ENCODE measurements at places on chromosomes 1 and 21.

DNA sequence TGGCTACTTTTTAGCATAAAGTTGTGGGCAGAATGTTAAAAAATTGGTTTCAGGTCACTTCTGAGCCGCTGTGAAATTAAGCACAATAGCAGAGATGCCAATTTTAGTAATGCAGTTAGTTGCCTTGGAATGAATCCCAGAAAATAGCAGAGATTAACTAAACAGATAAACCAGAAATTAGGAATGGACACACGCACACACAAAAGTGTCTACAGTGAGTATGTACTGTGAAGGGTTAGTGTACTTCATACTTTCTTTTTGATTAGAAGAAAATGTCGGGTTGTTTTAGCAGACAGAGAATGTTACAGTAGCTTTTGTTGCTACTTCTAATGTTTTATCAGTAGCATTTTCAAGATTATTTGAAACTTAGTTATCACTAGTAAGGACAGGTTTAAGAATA lies 106.7 kb downstream of the LEPR start:
- no peak for DNase-seq

DNA sequence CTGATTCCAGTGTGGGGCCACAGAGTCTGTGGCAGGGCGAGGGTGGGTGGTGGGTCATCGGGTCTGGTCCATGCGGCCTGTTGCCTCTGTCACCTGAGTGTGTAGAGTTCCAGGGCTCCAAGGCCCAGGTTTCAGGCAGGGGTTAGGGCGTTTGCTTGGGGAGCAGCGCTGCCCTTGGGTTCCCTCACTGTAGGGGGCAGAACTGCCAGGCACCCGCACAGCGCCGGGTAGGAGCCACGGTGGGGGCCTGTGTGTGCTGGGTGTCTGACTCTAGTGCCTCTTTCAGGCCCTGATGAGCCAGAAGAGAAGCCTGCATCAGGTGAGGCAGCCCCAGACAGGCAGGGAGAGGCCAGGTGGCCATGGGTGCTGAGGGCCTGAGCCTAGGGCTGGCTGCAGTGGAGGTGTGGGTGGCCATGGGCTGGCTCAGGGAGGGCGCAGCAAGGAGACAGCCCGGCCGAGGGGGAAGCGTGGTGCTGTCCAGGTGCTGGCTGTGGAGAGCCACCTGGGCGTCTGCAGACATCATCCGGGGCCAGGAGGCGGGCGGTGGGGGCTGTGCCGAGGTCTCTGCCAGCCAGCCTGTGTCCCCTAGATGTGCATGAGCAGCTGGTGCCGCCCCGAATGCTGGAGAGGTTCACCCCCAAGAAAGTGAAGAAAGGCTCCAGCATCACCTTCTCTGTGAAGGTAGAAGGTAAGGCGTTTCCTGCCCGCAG lies 72.3 kb downstream of the TRIM11 start:
- no peak for DNase-seq

- no peak for DNase-seq
Observed at GRCh38 chr1:2098301-2098698, 48.1 kb downstream of the PRKCZ start.

- no peak for DNase-seq
Observed at GRCh38 chr1:17295292-17295691, 12.7 kb upstream of the PADI4 start.

GRCh38 chr1:11691928-11692711 lies 610 bp downstream of the DRAXIN start:
- DNase-seq, result no peak

GRCh38 chr1:35726450-35727433 lies 8.1 kb upstream of the C1orf216 start:
- no peak for DNase-seq

GRCh38 chr1:101181930-101182329 lies 54.9 kb upstream of the S1PR1 start:
- DNase-seq, result no peak

GRCh38 chr1:24641646-24642151 lies 1.4 kb upstream of the SRRM1 start:
- DNase-seq, result no peak

- DNase-seq, result no peak
Observed at GRCh38 chr1:201774224-201774982, 54.6 kb upstream of the IPO9 start.

GRCh38 chr1:55959136-55959548 lies 620.2 kb downstream of the PLPP3 start:
- no peak for DNase-seq

GRCh38 chr1:76145332-76145731 lies 70.8 kb downstream of the ST6GALNAC3 start:
- no peak for DNase-seq

DNA sequence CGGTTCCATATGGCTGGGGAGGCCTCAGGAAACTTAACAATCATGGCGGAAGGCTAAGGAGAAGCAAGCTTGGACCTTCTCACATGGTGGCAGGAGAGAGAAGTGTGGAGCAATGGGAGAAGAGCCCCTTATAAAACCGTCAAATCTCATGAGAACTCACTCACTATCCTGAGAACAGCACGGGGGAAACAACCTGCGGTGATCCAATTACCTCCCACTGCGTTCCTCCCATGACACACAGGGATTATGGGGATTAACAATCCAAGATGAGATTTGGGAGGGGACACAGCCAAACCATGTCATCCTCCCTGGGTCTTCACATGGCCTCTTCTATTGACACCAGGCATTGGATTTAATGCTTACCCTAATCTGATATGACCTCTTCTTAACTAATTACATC lies 455.1 kb upstream of the VAMP3 start:
- no peak for DNase-seq

DNA sequence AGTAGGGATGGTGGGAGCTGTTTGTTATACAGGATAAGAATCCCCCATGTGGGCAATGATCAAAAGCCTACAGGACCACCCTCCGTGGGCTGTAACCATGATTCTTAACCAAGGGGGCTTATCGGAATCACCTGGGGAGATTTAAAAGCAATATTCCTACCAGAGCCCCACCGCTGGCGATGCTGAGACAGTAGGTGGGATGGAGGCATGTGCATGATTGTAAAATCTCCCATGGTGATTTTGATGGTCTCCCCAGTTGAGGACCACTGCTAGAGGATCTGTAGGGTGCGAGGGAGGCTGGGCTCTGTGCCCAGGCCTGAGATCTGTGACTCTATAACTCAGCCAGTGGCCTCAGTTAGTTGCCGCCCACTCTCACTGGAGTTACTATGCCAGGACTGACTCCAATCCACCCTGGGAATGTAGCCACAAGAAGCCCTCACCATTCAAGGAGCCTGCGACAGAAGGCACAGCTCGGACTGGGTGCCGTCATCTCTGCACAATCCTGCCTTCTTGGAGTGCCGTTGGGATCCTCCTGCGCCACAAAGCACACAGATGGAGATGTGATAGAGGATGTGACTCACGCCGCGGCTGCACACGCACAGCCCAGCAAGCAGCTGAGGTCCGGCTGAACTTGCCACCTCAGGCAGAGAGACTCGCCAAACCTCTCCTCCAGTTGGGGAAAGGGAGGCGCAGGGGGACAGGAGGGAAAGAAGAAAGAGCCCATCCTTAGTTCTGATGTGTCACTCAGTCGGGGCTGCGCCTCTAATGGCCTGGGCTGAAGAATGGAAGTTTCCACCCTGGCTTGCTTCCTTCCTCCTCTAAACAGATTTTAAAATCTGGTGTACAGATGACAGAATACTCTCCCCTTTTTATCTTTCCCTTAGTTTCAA lies 26.5 kb downstream of the AKNAD1 start:
- no peak for DNase-seq

DNA sequence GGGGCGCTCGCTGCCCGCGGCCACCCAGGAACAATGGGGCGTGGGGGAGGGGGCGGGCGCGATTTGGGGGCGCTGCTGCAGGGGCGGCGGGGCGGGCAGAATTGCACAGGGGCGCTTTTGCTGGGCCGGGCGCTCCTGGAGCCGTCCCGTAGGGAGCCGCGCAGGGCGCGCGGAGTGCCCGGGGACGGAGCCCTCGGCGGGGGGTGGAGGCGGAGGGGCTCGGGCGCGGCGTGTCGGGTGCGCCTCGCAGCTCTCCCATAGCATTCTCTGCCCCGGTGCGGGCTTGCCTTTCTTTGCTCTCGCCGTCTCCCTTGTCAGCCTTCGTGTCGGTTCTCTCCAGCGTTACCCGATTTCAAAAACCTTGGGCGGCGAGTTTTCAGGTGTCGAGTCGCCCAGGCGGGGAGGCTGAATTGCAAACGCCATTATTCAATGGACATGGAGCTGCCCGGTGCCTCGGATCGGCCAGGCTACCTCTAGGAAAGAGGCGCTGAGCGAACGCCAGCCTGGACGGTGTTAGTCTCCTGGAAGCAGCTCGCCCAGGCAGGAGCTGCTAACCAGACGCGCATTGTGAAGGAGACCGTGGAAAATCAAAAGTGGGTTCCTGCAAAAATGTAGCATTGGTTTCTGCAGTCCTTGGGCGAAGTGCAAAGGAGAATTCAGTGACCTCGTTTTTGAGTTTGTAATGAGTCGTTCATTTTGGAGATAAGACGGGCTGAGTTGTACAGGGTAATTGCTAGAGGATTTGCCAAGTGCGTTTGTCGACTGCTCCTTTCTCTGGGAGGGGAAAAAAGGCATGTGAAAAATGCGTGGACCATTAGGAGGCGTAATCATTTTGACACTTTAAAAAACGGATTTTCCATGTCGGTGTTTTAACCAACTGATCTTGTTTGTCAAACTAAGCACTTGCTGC lies 626 bp downstream of the CXADR start:
- no peak for DNase-seq

DNA sequence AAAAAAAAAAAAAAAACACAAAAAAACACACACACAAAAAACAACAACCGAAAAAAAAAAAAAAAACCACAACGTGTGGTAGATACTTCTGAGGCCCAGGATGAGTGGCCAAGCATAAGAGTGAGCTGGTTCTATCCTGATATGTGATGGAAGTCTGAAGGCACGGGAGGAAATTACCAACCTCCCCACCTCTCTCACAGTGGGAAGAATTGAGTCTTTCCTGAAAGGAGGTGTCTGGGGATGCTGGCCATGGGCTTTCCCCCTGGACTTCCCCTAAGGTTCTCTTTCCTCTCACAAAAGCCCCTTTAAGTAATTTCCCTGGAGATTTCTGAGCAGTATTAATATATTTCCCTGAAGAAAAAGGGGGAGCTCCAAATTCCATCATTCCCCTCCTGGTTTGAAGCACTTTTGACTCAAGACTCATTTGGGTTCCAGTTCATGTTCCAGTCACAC lies 5.2 kb downstream of the TMCC2 start:
- no peak for DNase-seq

GRCh38 chr1:204154568-204155255 lies 2.9 kb upstream of the ETNK2 start:
- DNase-seq, result no peak

- no peak for DNase-seq
Observed at GRCh38 chr21:42475526-42476387, 20.3 kb downstream of the RSPH1 start.

DNA sequence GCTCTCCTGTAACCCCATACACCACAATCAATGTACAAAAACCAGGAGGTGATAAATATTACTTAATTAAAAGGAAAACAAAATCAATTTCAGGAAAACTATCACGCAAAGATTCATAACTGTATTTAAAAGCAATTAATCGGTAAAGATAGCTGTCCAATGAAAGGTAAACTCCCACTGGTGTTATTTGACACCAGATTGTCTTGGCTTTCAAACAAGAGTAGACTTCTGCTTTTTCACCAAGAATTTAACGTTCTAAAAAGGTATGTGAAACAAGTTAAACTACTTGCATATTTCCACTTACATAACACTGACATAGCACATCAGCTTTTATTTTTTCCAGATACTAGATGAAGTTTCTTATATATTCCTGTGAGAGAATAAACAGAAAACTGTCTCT lies 3.5 kb downstream of the PLPP3 start:
- DNase-seq, result no peak

DNA sequence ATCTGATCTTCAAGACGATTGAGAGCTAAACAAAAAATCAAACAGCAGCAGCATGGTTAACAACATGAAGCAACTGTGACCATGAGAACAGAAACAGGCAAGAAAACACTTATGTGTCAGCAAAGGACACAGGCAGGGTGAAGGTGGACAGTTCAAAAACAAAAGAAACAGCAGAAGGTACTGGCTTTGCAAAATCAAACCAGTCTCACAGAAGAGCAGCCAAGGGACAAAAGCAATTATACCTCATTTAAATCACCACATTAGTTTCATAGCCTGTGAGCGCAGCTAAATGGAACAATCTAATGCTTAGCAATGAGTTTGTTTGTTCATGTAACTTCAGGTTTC lies 59.1 kb downstream of the CAPN2 start:
- DNase-seq, result no peak

DNA sequence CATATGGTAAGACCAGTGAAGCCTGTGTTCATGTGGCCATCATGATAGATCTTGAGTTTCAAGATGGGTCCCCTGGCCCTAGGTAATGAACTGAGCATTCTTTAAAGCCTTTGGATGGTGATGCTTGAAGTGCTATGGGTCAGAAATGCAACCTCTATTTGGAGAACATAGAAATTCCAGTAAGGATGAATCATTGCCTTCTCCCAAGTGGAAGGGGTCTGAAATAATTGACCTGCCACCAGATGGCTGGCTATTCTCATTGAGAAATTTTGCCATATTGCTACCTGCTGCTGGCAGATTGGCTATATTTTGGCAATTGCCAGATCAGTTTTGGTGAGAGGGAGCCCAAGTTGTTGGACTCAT lies 739 bp upstream of the IFI6 start:
- no peak for DNase-seq

DNA sequence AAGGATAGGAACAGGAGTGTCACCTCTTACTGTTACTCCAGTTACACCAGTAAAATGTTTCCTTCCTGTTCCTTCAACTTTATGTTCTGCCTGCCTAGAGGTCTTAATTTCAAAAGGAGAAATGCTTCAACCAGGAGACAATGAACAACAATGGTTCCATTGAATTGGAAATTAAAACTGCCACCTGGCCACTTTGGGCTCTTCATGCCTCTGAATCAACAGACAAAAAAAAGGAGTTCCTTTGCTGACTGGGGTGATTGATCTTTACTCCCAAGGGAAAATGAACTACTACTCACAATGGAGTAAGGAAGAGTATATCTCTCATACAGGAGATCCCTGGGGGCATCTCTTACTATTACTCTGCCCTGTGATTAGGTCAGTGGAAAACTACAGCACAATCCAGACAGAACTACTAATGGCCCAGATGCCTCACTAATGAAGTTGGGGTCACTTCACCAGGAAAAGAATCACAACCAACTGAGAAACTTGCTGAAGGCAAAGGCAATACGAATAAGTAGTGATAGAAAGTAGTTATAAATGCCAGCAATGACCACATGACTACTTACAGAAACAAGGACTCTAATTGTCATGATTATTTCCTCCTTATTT lies 76.6 kb upstream of the PRDX6 start:
- DNase-seq, result no peak

GRCh38 chr1:204477036-204477740 lies 17.4 kb downstream of the PIK3C2B start:
- no peak for DNase-seq

GRCh38 chr1:11262171-11263049 lies at the start of gene MTOR:
Gene MTOR, minus strand, starts transcription at chr1:11262551. Its CDS starts 3,142 bp downstream, at chr1:11259409.
- peak; percentile 96 for DNase-seq

- DNase-seq, result no peak
Observed at GRCh38 chr1:201538612-201539551, at the start of gene NAV1. Gene NAV1, plus strand, starts transcription at chr1:201539127. Its CDS starts 83,758 bp downstream, at chr1:201622885.

DNA sequence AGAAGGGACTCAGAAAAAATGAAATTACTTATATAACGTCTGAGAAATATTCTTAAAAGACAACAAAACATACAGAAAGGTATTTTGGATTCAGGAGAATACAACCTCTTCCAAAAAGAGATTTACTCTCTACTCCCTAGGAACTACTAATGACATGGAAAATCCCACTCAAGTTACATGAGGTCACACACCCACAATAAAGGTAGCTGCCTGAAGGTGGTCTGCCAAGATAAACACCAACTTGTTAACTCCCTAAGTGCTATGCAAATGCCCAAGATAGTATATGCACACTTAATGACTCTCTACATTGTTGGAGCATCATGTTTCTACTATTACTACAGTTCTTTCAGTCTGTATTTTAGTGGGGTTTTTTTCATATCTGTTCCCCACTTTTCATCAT lies 26.5 kb downstream of the RERE start:
- DNase-seq, result no peak

All from GM18507 (cell line).